ENCODE measurements at places on chromosomes 16 and 17.

GRCh38 chr16:48383009-48383876 lies 2.0 kb downstream of the SIAH1 start:
- DNase-seq = no peak

GRCh38 chr17:67620088-67620487 lies 97.6 kb upstream of the NOL11 start:
- DNase-seq = no peak

GRCh38 chr17:17845046-17845775 lies 8.4 kb upstream of the SREBF1 start:
- DNase-seq = no peak

GRCh38 chr17:78304549-78305037 lies 55.3 kb downstream of the SOCS3 start:
- no peak for DNase-seq

DNA sequence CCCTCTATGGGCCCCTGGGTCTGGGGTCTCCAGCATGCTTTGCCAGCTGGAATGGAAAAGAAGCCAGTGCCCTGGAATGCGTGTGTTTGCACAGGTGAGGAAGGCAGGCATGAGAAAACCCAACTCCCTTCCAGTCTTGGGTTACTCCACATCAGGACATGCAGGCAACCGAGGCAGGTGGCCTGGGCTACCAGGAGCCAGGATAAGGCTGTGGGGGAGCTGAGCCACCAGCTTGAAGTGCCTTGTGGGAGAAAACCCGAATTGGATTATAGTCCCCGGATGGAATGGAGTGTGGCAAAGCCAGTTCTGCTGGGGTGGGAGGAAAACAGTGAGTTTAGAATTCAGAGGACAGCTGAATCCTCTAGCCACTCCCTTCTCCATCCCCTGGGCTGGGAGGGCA lies 7.2 kb downstream of the SRCIN1 start:
- DNase-seq = no peak

DNA sequence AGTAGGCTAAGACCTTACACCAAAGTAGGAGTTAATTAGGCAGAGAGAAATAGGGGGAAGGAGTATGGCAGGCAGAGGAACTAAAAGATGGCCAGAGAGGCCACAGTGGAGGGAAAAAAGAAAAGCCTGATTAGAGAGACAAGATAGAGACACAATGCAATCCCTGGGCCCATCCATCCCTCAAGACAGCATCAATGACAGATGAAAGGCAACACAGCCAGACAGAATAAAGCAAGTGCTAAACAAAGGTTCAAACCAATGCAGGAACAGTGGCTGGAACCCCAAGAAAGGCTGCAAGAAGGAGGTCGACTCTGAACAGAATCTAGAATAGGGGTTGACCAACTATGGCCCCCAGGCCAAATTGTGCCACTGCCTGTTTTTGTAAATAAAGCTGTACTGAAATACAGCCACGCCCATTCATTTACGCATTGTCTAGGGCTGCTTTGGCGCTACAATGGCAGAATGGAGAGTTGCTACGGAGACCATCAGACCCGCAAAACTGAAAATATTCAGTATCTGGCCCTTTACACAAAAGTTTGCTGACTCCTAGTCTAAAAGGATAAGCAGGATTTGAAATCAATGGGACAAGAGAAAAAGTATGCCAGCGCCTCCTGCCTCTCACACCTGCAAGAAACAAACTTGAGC lies 473.3 kb upstream of the PSMD7 start:
- no peak for DNase-seq

DNA sequence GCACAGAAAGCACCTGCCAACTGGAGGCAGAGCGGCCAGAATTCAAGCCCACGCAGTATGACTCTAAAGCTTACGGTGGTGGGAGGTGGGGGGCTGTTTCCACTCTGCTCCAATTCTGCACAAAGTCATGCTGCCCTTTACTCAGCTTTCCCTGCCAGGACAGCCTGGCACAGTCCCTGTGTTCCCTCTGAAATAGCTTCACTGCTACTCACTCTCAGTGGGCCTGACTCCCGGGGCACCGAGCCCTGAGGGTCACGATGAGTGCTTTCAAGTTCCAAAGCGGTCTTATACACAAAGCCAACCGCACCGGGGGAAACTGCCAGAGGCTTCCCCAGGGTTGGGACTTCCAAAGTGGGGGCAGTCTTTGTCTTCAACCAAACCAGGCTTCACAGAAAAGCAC lies 306.1 kb upstream of the XYLT1 start:
- DNase-seq = no peak

DNA sequence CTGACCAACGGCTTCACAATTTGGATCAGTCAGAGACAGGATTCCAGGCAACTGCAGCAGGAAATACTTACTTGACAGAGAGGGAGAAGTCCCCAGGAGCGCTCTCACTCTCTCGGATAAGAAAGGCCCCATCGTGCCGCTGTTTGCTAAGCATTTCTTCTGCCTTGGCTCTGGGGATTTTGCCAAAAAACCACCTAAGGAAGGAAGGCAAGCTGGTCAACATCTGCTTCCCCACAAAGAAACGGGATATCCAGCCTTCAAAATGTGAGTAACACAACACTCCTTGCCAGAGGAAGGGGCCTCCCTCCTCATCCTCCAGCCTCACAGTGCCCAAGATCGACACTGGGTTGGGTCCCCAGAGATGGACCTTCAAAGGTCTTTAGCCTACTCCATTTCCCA lies 36.6 kb upstream of the SLC25A19 start:
- DNase-seq = no peak

GRCh38 chr16:88072571-88073001 lies 121.4 kb downstream of the BANP start:
- no peak for DNase-seq

- no peak for DNase-seq
These were observed 39.9 kb downstream of the OTOA start for GRCh38 chr16:21703589-21704174.

GRCh38 chr17:38900978-38901656 lies 24.3 kb upstream of the LASP1NB start:
- no peak for DNase-seq

DNA sequence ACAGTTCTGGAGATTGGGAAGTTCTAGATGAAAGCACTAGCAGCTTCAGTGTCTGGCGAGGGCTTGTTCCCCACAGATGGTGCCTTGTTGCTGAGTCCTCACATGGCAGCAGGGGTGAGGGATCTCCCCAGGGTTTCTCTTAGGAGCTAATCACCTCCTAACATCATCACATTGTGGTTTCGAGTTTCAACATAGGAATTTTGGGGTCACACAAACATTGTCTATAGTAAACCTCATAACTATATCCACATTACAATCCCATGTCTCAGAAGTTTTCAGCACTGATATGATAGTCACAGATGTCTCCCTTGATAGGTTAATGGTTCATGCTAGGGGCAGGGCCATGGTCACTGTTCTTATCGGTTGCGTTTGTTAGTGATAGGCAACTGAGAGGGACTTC lies 13.8 kb downstream of the CLUAP1 start:
- no peak for DNase-seq

- no peak for DNase-seq
These were observed 125.4 kb downstream of the MRTFB start for GRCh38 chr16:14196539-14196938.

DNA sequence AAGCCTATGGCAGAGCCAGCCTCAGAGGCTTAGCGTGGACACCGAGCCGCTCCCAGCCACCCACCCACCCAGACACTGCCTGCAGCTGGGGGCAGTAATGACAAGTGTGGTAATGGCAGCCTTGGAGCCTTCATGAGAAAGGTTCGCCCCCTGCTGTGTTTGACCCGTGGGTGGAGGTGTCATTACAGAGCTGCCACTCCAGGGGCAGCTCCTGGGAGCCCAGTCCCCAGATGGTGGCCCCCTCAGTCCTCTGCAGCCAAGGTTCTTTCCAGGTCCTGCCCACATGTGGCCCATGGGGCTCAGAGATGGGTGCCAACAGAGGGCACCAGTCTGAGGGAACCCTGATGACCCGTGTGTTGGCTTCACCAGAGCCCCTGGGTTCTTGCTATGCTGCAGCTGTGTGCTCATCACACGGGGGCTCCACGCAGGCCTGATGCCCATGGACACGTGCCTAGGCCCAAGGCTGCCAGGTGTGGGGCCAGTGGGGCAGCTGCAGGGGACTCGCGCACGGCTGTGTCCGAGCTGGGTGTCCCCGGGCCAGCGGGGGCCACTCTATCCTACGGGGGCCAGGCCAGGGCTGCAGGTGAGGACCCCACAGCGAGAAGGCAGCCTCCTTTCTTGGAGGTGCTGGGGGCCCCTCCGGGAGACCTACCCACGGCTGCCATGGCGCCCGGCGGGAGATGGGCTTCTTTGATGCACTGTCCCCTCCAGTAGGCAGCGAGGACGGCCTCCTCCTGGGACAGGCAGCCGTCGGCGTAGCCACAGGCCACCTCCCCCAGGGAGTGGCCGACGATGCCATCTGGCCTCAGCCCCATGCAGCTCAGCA lies 8.1 kb downstream of the FASN start:
- DNase-seq = no peak

DNA sequence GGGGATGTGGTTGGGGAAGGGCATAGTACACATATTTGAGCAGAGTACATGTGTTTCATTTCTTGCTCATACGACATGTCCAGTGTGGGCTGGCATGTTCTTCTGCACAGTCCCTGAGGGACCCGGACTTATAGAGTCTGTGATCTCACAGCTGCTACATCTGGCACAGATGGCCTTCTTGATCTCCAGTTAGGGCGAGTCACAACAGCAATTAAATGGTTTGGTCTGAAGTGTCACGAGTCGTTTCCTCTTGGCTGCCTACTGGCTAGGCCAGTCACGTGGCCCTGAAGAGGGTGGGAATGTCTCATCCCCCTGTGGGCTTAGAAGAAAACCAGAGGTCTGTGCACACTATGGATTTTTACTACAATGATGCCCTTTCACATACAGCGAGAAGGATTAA lies 443.6 kb downstream of the WWOX start:
- DNase-seq = no peak

GRCh38 chr17:40178021-40178601 lies 841 bp downstream of the RAPGEFL1 start:
- DNase-seq = no peak

- DNase-seq = no peak
These were observed 23.2 kb upstream of the CRYM start for GRCh38 chr16:21301168-21301894.

DNA sequence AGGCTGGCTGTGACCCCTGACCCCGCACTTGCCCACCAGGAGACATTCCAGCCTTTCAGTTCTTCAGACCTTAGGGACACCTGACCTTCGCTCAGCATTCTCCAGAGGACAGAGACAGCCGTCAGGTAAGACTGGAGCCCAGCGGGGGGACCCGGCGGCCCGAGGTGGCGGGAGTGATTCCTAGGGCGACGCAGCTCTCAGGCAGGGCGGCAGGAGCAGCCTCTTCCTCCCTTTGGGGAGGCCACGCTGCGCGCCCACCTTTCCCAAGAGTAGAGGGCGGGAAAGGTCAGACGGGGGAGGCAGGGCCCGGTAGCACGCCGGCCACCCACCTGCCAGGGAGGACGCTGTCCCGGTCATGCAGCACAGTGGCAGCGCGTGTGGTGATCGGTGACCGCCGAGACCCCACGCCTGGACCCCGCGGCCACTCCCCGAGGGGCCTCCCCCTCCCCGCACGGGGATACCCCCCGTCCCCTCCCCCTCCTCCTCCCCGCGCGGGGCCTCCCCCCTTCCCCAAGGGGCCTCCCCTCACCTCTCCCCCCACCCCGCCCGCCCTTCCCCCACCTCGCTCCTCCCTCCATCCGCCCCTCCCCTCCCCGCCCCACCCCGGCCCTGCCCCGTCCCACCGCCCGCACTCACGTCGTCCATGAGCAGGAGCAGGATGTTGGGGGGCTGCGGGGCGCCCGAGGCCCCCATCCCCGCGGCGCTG lies 472 bp downstream of the GALNS start:
- no peak for DNase-seq

DNA sequence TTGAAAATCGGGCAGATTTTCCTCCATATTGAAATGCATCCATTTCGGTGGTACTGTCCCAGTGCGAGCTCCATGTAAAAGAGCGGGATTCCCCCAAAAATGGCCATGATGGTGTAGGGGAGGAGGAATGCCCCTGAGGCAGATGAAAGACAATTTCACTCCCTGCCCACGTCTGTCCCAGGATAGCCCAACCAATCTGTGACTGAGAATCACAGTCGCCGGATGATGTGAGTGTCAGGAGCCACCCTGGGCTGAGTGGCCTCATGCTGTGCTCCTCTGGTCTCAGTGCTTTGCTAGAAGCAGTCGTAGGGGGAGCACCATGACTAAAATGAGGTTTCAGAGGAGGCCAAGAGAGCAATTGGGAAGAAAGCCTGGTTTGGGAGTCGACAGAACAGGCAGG lies 16.7 kb downstream of the SLC6A4 start:
- DNase-seq = no peak

GRCh38 chr17:59391021-59391420 lies 59.6 kb downstream of the YPEL2 start:
- no peak for DNase-seq

DNA sequence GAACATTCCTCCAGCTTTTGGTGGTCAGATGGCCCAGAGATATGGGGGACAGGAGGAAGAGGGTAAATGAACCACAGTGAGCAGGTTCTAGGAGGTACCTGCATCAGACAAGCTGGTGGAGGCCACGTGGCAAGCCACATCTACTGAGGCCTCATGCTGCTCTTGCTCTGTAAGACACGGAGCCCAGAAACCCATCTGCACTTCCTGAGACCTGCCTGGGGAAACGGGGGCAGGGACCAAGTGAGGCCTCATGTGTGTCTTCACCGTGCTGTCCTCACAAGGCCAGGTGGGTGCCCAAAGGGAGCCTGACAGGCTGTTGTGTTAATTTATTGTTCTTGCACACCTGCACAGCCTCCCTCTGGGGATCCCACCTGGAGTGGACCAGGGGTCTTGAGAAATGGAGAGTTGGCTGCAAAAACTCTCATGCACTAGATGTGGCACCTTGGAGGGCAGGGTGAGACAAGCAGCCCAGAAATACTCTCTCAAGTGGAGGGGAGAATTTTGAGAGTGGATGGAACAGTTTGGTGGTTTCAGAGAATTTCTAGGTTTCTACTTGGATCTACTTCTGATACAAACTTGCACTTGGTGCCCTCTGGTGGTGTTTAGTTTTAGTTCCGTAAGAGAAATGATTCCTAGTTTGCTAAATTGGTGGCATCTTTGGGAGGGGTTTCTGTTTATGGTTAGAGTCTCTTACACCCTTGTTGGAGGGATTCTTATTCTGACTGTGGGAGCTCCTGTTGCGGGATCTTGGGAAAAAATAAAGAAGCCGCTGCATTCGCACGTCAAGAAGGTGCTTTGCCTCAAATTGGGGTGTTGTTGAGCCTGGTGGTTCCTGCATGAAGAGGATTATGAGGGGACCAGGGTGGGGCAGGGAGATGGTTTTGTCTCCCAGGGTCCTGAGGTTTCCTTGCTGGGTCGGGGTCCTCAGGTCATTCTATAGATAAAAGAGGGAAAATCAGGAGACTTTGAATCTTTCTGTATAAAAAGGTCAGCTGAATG lies 47.5 kb downstream of the SLC6A2 start:
- no peak for DNase-seq

DNA sequence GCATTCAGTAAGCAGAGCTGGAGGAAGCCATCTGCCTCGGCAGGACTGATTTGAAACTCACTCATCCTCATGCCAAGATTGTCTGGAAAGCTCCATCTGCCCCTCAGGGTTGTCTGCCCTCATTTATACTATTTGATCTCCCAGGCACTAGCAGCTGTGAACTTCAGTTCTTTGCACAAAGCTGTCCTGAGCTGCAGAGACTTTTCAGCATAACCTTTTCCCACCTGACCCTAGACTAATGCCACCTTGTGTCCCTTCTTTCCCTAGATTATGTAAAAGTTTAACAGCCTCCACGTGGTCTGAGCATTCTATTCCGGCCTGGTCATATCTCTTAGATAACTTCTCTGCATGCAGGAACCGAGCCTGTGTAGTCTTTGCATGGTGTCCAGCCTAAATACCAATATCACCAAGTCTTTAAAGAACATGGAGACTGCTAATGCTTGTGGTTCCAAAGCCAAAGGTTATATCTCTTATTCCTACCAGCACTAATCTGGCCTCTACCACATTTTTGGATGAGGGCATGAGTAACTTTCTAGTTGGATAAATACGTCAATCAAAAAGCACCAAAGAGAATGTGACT lies 29.1 kb downstream of the STAT5A start:
- no peak for DNase-seq

Data from stimulated activated CD8-positive, alpha-beta memory T cell treated with anti-CD3 and anti-CD28 coated beads, Interleukin-2, amount 100 ng/mL, for 1 hour (primary cell).